T-helper 17 cell (primary cell): ENCODE measurements at places on chromosomes 12 and 14. TPM values are rescaled to one million over a fixed set of nuclear protein-coding genes. Genes with fewer than 3 reads are reported as not detected.

The COCH gene
- total RNA-seq = not detected

- no peak for DNase-seq
Measured at GRCh38 chr12:72468505-72468904, 196.3 kb downstream of the TRHDE start.

- no peak for DNase-seq
Measured at GRCh38 chr14:33218026-33218425, 279.3 kb downstream of the NPAS3 start.

GRCh38 chr12:11798006-11798708, 148.7 kb downstream of the ETV6 start:
- DNase-seq = no peak

DNA sequence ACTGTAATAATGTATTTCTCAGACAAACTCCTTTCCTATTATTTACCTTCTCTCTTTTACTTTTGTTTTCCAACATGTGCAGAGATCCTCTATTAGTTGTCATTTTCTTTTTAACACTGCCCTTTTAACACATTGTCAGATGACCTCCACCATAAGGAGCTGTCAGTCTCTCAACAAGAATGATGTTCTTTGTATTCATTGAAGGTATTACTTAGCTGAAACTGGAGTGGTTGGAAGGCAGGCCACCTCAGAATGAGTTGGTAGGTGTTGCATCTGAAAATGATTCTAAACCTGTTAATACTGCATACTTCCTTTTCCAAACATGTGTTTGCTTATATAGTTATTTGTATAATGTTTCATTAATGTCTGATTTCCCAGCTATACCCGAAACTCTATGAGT, 16.9 kb downstream of the TMEM117 start:
- DNase-seq = no peak

GRCh38 chr14:75260025-75260763, 18.4 kb upstream of the FOS start:
- no peak for DNase-seq

DNA sequence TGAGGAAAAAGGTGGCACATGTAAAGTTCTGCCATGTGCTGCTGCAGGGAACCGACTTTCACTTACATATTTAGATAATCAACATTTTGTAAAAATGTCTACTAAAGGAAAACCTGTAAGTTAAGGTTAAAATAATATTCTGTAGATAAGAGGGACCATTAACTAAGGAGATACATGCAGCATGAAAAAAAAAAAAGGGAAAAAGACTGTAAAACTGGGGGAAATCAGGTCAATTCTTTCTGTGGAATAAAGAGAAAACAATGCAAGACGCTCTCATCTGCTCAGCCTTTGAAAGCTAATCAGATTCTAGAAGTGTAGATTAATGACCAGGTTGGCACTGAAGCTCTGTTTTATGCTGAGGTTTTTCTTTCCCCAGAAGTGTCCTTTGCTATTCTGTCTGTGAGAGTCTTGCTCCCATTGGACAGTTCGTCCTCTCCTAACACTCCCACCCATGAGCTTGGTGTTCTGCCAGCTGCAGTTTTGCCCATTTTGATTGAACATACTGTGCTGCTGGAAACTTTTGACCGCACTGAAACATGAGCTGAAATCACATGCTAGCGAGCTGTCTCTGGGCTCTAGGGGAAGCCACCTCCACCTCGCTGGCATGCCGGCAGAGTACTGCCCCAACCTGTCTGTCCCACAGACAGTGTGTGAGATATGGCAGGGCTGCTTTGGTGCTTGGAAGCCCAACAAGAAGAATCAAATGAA, 39.7 kb downstream of the PPTC7 start:
- DNase-seq = no peak

DNA sequence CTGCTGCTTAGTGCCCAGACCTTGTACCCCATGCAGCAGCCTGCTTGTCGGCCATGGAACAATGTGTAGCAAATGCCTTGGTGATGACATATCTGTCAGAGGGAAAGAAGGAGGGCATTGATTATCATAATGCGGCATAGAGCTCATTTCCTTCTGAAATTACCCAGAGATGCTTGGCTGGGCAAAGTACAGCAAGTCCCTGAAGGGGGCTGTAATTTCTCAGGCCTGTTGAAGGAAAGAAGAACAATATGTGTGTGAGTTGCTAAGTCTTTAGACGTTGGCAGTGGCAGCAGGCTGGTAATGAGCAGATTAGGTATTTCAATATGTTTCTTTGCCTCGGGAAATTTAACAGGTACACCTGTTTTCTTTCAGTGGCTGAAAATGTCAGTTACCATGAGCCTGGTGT, 128.6 kb downstream of the CRADD start:
- DNase-seq = no peak

- DNase-seq = no peak
Measured at GRCh38 chr14:49670475-49670874, 17.5 kb downstream of the POLE2 start.

The CCDC197 gene
- total RNA-seq = not detected

GRCh38 chr14:22097586-22098292, 424.1 kb upstream of the OR4E1 start:
- DNase-seq = no peak

The PLEK2 gene
- 1.7 TPM for total RNA-seq

DNA sequence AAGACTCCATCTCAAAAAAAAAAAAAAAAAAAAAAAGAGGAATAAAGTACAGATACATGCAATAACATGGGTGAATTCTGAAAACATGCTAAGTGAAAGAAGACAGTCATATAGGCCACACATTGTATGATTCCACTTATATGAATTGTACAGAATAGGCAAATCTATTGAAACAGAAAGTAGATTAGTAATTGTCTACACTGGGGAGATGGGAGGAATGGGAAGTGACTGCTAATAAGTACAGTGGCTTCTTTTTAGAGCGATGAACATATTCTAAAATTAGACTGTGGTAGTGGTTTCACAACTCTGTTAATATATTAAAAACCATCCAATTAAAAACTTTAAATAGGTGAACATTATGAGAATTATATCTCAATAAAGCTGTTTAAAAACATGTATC, 74.4 kb downstream of the ANKS1B start:
- DNase-seq = no peak

The VSX2 gene
- total RNA-seq = not detected

The PLEKHD1 gene
- total RNA-seq = 0.99 TPM

DNA sequence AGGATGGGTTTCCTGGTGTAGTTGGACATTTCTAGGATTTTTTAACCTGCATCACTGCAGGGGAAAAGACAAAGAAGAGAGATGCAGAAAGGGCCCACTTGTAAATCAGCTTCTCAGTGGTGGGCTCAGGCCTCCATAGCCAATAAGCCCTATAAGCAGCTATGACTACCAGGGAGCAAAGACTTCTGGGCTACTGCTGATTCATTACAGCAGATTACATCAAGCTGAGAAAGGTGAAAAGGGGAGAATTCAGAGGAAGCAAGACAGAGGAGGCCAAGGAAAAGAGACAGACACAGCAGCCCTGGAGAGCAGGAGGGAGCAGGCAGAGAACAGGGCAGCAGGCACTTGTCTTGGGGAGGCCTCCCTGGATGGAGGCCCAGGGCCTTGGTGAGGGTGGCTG, 95.2 kb downstream of the KCNA5 start:
- no peak for DNase-seq

DNA sequence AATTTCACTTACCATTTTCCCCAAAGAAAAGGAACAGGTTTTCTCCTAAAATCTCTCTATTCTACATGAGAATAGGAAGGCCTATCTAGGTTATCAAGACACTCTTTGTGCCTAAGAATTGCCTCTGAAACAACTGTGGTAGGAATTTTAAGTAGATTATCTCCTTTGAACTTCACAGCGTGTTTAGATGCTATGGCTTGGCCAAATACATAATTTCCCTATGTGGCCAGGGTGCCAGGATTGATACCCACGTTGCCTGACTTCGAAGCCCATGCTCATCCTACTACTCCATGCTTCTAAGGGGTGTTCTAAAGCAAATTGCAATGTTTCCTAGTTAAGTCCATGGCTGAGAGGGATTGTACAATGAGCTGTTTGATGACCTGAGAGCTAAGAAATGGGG, 241.5 kb upstream of the FBXO33 start:
- no peak for DNase-seq

The RBP5 gene
- not detected for total RNA-seq

GRCh38 chr12:1531153-1531653, 63.2 kb downstream of the FBXL14 start:
- DNase-seq = no peak

The KLHDC1 gene
- total RNA-seq = 7.4 TPM

GRCh38 chr12:14454098-14454907, 88.8 kb downstream of the ATF7IP start:
- no peak for DNase-seq

DNA sequence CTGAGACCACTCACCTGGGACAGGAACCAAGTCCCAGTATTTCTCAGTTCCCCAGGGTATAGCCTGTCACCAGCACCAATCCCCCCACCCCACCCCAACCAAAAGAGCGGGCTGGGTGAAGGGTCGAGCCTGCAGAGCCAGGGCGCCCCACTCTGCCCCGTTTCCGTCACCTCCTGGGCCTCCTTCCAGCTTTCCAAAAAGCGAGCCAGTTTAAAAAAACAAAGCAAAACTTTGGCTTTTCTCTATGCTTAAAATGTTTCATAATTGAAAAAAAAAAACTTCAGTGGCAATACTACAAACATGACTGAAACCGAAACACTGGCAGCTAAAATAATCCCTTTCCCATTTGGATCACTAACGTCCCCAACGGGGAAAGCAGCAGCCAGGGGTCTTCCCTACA, 7.5 kb downstream of the CAMKK2 start:
- DNase-seq = no peak

The SPTB gene
- 0.40 TPM for total RNA-seq

- DNase-seq = no peak
Measured at GRCh38 chr14:23079716-23080115, 15.2 kb downstream of the ACIN1 start.

DNA sequence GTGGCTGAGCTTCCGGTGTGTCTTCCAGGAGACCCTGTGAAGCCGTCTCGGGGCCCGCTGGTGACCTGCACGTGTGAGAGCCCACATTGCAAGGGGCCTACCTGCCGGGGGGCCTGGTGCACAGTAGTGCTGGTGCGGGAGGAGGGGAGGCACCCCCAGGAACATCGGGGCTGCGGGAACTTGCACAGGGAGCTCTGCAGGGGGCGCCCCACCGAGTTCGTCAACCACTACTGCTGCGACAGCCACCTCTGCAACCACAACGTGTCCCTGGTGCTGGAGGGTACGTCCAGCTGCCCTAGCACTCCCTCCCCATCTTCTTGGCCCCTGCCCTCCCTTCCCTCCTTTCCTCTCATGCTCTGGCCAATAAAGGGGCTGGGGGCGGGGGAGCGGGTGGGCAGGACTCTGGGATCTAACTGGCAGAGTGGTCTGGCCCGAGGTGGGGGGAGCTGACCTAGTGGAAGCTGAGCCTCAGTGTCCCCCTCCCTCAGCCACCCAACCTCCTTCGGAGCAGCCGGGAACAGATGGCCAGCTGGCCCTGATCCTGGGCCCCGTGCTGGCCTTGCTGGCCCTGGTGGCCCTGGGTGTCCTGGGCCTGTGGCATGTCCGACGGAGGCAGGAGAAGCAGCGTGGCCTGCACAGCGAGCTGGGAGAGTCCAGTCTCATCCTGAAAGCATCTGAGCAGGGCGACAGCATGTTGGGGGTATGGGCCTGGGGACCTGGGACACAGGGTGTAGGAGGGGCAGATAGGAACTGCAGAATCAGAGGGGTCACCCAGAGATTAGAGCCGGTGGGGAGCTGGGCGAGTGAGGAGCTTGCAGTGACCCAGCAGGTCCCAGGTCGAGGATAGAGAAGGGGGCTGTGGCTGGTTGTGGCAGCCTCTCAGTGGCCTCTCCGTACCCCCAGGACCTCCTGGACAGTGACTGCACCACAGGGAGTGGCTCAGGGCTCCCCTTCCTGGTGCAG, 6.0 kb downstream of the ACVRL1 start:
- no peak for DNase-seq

GRCh38 chr14:101552786-101553231, 8.5 kb upstream of the DIO3 start:
- no peak for DNase-seq

GRCh38 chr14:58077621-58078020, 74.4 kb downstream of the ARMH4 start:
- DNase-seq = no peak

- DNase-seq = no peak
Measured at GRCh38 chr12:24562771-24563431, 386.0 kb downstream of the BCAT1 start.

- no peak for DNase-seq
Measured at GRCh38 chr12:14452336-14452735, 86.9 kb downstream of the ATF7IP start.

The SMIM41 gene
- total RNA-seq = not detected
